GM13977 (cell line): ENCODE measurements at places on chromosomes 5 and 9.
A peak's percentile ranks its signal among the peaks of the same experiment; 100 is the strongest.

DNA sequence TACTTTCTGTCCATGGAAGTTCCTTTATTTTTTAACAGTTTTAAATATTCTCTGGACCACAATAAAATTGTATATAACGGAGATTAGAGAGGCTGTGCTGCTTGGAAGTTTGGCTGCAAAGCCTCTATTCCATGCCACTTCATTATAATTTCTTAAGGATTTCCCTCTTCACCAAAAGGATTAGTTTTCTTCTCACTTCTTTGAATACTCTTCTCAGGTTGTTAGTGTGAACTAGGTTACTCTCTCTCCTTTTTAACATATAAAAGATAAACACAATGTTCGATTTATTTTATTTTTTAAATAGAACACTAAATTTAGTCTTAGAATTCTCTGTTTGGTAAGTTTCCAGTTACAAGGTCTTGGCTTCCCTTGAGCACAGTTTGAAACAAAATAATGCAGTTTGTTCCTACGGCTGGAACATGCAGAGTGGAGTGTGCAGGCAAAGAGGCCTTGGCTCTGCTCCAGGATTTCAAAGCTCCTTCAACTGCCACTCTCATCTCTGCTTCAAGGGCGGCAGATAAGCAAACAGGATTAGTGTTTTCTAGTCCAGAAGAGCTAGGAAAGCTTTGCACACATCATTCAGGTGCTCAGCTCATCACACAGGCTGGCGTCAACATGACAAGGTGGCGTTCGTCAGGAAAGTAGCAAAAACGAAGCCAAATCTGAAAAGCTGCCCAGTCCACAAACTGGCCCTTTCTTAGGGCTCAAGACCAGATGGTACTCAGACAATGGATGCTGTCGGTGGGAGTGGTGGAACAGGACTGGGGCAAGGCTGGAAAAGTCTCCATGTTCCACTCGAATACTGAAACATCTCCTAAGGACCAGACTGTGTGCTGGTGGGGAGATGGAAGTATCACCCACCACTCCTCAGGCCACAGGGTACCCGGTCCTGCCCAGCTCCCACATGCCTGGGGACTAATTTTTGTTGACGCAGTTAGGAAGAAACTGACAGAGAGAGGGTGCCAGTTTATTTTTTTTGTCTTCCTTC is 286.6 kb downstream of the CRB2 start:
- DNase-seq = no peak

DNA sequence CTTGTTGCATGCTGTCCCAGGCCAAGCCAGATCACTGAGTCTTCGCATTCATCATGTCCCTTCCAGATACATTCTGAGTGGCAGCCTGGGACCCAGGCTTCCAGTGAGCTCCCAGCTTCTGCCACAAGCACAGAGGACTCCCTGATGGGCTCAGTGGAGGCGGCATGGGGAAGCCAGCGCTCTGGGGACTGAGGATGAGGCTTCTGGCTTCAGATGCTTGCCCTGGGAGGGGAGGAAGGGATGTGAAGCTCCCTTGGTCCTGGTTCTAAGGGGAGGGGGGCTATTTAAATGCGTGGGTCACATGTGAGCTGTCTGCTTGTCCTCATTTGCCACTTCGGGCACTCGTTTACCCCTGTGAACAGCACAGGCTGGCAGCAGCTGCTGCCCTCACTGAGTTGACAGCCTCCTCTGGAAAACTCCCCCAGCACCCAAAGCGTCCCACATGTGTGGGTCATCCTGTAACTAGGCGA is 174.0 kb downstream of the NR3C1 start:
- DNase-seq = no peak

GRCh38 chr9:17064558-17064957 is 70.3 kb upstream of the CNTLN start:
- no peak for DNase-seq

DNA sequence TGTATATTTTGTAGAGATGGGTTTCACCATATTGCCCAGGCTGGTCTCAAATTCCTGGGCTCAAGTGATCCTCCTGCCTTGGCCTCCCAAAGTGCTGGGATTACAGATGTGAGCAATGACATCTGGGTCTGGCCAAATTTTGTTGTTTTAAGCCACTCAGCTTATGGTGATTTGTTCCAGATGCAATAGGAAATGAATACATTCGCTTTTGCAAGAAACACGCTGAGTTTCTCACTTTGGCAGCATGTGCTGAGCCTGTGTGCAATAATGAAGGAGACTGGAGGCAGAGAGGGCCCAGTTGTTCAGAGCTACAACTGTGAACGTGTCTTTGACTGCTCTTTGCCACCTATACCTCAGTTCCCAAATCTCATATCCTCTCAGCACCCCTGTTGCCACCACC is 56.4 kb downstream of the KIF4B start:
- DNase-seq = no peak

GRCh38 chr9:23596913-23597634 is 229.0 kb downstream of the ELAVL2 start:
- no peak for DNase-seq

DNA sequence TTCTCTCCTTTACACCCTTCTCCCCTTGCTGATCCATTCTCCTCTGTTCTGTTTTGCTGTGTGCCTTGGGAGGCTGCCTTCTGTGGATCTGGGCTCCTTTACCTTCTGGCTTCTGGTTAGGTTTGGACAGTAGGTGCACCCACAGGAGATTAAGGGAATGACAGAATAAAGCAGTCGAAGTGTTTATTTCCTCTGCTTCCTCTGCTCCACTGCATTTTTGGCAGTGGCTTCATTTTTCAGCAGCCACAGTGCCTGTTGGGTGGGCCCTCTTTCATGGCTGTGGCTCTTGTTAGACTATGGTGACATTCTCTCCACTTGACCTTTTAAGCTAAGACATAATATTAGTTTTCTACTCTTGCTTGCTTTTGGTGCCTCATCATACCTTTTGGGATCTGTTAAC is 144.1 kb downstream of the CCDC171 start:
- no peak for DNase-seq

GRCh38 chr5:76294573-76294972 is 108.5 kb upstream of the IQGAP2 start:
- no peak for DNase-seq

DNA sequence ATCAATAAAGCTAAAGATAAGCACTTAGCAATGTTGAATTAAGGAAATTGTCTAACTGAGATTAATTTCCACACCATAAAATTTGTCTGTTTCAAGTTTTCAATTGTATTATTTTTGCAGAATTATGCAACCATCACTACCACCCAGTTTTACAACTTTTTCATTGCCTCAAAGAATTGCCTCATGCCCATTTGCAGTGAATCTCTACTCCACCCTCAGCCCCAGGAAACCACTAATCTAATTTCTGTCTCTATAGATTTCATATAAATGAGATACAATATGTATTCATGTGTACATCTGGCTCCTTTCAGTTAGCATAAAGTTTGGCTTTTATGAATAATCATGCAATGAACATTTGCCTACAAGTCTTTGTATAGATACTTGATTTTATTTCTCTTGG is 72.9 kb downstream of the PTCD2 start:
- no peak for DNase-seq

DNA sequence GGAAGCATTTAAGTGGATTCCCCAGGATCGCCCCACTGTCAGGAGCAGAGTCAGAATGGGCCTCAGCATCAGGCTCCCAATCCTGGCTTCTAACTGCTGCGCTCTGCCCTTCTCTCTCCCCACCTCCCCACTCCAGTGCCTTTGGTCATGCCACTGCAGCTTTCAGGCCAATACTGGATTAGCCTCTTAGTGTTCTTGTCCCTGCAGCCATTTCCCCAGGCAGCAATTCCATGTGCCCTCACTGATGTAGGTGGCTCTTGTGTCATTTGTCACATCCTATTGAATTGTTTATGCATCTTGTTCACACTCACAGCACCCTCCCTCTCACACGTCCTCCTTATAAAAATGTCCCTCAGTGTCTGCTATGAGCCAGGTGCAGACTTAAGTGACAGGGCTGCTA is 544.2 kb upstream of the DAP start:
- no peak for DNase-seq

GRCh38 chr5:171850324-171850947 is 64.8 kb downstream of the SMIM23 start:
- no peak for DNase-seq

GRCh38 chr5:21686706-21687105 is 1166.4 kb downstream of the CDH12 start:
- DNase-seq = no peak

GRCh38 chr5:176619203-176619568 is 9.2 kb upstream of the GPRIN1 start:
- peak; percentile 98 for DNase-seq

- DNase-seq = no peak
Measured at GRCh38 chr5:118984602-118985001, 3.7 kb downstream of the DTWD2 start.

GRCh38 chr5:76615759-76616158 is 7.4 kb downstream of the F2RL2 start:
- DNase-seq = no peak

GRCh38 chr9:136740971-136741882 is 1.5 kb downstream of the LCN10 start:
- DNase-seq = no peak

- no peak for DNase-seq
Measured at GRCh38 chr5:12861886-12862654, 957.8 kb upstream of the CTNND2 start.

DNA sequence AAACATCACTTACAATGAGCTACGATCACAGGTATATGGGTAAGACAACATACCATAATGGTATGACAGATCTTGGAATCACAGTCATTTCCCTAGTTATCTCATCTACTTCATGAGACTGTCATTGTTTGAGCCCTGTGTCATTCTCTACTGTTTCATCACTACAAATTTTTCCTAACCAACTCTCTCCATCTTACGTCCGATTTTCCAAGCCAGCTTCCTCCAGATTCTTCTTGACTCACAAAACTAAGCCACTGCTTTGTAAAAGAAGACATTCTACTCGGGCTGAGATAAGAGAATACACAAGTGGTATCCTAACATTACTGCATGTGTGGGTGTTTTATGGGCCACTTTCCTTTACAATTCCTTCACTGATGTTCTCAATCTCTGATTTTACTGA is 49.6 kb downstream of the SERINC5 start:
- DNase-seq = no peak

GRCh38 chr9:127166111-127166510 is 43.7 kb upstream of the ANGPTL2 start:
- DNase-seq = no peak

DNA sequence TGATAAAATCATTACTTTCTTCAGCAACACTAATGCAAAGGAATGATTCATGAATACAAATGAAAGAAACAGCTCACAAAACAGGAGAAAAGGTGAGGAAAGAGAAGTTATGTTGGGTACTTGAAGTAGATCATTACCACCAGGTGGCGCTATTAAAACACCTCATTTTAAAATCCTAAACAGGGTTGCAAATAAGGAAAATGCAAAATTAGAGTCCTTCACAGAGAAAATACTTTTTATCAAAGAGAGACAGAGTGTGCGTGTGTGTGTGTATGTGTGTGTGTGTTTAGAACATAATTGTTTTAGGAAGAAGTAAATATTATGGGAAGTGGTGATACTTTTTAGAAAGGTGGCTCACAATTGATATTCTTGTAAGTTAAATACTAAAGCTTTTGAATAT is 49.5 kb upstream of the CD180 start:
- peak; percentile 30 for DNase-seq

DNA sequence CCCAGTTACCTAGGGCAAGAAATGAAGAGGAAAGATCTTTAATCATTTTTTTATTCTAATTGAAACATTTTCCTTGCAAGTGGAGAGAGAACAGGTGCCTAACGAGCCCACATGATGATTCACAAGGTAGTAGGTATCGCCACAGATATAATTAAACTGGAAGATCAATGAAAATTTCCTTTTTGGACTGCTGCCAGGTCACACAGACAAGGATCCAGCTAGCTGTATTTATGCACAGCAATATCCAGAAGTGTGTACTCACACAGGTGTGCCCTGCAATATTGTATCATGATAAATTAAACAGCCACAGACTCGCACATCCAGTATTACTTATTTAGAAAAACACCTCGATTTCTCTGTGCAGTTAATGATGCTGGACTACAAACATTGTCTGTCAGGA is 294.0 kb upstream of the SMARCA2 start:
- DNase-seq = no peak

GRCh38 chr5:14739981-14740380 is 75.5 kb downstream of the OTULIN start:
- no peak for DNase-seq

GRCh38 chr5:35003018-35003957 is 44.5 kb downstream of the AGXT2 start:
- peak; percentile 76 for DNase-seq

- no peak for DNase-seq
Measured at GRCh38 chr5:178902849-178903248, 7.1 kb downstream of the ZFP2 start.

GRCh38 chr9:22790329-22790728 is 343.7 kb downstream of the DMRTA1 start:
- DNase-seq = no peak

DNA sequence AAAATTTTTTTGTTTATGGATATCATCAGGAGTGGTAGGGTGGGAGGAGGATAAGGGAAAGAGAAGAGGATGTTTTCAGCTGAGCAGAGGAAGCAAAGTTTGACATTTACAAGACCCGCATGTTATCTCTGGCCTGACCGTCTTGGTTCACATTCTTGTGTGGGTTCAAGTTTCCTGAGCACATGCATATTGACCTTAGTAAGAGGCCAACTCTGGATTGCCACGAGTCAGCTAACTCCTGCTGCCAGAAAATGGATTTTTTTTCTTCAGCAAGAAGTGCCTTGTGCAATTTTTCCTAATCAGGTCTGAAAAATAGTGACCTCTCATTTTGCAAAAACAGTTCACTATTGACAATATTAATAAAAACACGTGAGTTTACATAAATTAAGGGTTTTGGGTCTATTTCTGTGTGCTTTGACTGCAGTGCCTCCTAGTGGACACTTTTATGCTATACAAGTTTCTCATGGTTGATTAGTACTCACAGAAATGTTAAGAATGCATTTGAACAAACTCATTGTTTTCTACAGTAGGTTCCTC is 27.1 kb upstream of the BASP1 start:
- peak; percentile 20 for DNase-seq

- no peak for DNase-seq
Measured at GRCh38 chr5:135450952-135451351, 1.2 kb downstream of the TIFAB start.

DNA sequence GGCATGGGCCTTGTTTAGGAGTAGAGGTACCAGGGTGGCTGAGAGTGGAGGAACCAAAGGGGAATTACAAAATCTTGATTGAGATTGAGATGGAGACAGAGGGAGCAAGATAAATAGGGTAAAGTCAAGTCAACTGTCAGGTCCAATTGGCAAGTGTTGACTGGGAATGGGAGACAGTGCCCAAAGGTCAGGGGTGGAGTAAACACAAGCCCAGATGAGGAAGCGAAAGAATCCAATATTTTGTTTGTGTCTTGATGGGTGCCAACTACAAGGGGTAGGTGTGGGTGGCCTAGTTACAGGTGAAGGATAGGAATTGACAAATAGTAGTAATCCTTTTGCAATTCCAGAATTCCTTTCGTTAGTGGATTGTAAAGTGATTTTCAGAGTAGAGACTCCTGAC is 75.1 kb upstream of the AGXT2 start:
- DNase-seq = no peak

DNA sequence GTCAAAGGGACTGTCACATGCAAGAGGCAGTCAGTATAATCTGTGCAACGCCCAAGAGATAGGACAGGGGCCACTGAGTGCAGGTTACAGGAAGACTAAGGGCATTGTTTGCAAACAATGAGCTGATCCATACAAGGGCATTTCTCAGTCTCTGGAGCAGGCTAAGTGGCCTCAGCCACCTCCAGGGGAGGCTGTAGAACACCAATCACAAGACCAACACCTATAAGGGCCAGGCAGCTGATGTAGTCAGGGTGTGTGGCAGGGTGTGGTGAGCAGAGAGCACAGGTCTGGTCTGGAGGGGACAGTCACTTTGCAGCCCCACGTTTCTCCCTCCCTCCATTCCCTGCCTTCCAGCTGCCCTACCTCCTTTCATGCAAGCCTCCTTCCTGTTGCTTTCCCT is 83.2 kb upstream of the ADRA1B start:
- DNase-seq = no peak
